ENCODE measurements at places on chromosomes 1 and 21. TPM values are rescaled to one million over a fixed set of nuclear protein-coding genes. Genes with fewer than 3 reads are reported as not detected.

The RNU1-1 gene
- total RNA-seq = 669 TPM

The LACTBL1 gene
- not detected for total RNA-seq

The BMP8B gene
- 0.62 TPM for total RNA-seq

The RGS4 gene
- total RNA-seq = 1.4 TPM

The HSD3B2 gene
- not detected for total RNA-seq

The BLZF1 gene
- total RNA-seq = 28.0 TPM

The TACSTD2 gene
- 0.26 TPM for total RNA-seq

The GRIK1 gene
- not detected for total RNA-seq

The KRTAP11-1 gene
- not detected for total RNA-seq

The FCER1A gene
- 1.3 TPM for total RNA-seq

The DMRTA2 gene
- not detected for total RNA-seq

The XCL2 gene
- total RNA-seq = not detected

The IVL gene
- total RNA-seq = not detected

The SMIM1 gene
- 24.5 TPM for total RNA-seq

The S100A13 gene
- total RNA-seq = 114 TPM

The NMNAT1 gene
- 17.1 TPM for total RNA-seq

The CCDC17 gene
- total RNA-seq = 1.3 TPM

The FAM3B gene
- total RNA-seq = 0.31 TPM

The LIPI gene
- total RNA-seq = not detected
